ENCODE measurements at places on chromosomes 6 and 20.

- DNase-seq = no peak
Measured at GRCh38 chr6:54041239-54041638, 70.0 kb upstream of the MLIP start.

DNA sequence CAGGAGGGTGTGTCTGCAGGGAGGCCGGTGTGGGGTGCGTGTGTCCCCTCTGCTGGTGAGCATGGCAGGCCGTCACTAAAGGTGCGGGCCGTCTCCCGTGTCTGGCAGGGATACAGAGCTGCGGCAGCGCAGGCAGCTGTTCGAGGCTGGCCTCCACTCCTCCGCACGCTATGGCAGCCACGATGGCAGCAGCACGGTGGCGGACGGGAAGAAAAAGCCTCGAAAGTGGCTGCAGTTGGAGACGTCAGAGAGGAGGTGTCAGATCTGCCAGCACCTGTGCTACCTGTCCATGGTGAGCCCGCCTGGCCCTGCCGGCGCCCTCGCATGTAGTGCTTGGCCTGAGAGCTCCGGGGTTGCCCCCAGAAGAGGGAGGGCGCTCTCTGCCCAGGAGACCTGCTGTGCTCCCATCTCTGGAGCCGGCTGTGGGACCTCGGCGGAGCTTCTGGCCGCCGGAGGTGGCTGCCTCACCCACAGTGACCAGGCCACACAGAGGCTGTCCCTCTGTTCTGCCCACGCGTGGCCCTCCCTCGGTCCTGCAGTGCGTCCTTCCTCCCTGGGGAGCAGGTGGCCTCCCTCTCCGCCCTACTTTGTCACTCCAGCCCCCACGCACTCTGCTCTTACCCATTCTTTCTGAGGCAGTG, 149.6 kb downstream of the DTNBP1 start:
- DNase-seq = no peak

DNA sequence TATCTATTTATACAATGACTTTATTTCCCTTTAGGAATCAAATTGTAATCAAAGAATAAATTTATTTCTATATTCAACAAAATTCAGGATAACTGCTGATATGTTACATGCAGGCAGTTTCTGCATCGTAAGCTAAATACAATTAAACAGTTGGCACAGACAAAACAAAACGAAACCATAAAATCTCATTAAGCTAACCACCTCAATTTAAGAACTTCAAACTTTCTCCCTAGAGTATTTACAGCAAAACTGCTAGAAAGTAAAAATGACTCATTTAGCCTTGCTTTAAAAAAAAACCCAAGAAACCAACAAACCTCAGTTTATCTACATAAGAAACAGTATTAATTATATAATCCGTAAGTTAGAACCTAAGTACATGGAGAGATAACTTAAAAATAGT, 17.1 kb downstream of the SSR1 start:
- DNase-seq = no peak

- no peak for DNase-seq
Measured at GRCh38 chr6:11653028-11653583, 115.6 kb downstream of the TMEM170B start.

DNA sequence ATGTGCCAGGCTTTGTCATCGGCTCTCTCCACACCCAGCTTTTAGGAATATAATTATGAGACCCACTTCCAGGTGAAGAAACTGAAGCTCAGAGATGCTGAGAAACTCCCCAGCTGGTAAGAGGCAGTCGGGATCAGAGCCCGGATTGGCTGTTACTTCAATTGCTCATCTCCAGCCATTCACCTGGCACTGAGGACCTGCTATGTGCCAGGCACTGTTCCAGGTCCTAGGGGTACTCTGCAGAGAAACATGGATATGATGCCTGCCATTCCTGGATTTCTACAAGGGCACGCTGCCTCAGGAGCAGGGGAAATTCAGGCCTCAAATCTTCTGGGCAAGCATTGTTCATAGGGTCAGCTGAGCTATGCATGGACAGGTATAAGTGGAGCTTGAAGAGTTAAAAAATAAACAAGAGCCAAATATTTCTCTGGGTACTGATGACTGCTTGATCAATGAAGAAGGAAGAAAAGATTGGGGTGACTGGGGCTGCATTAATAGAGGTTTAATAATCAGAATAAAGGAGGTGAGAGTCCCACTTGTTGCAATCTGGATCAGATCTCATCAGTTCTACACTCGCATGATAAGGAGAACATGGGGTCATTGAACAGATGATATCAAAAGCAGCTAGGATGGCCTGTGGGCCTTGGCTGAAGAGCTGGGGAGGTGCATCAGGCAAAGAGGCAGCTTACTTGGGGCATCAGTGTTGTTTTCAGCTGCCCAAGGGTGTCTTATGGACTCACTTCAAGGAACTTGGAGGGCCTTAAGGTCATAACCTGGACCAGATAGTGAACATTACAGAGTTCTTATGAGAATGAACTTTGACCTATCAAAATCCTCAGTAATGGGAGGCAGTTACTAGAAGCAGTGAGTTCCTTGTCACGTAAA, 80.9 kb upstream of the TOX2 start:
- DNase-seq = no peak

- no peak for DNase-seq
Measured at GRCh38 chr6:153138930-153139329, 7.8 kb upstream of the RGS17 start.

DNA sequence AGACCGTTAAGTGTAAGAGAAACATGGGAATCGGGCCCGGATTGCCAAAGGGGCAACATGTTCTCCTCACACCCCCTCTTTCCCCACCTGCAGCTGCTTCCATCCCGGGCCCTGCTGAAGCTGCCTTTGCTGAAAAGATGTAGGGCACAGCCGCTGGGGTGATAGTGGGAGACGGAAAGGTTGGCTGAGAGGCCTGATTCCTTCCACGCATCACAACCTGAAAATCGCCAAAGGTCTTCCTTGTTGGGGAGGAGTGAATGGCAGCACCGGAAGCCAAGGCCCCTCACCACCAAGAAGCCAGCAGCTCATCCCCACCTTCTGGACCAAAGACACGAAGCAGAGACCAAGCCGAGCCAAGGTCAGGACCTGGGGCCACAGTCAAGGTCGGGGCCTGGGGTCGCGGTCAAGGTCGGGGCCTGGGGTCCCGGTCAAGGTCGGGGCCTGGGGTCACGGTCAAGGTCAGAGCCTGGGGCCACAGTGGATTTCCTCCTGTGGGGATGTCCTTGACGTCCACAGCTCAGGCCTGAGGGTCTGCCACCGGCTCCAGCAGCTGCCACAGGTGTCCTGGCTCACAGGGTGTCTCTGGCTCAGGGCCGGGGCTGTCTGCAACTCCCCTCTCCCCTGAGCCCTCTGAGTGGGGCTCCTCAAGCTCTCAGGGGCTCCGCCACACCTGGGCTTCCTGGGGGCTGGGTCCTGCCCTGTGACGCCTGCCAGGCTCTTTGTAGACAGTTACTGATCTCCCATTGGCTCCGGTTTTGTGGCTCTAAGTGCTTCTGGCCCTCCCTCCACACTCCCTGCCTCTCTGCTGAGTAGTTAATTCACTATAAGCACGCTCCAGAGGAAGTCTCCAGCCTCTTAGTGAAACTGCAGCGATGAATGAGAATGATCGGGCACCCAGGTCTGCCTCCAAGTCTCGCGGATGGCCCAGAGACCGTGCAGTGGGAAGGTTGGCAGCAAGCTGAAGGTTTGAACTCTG, 5.5 kb upstream of the CHRNA4 start:
- DNase-seq = no peak

DNA sequence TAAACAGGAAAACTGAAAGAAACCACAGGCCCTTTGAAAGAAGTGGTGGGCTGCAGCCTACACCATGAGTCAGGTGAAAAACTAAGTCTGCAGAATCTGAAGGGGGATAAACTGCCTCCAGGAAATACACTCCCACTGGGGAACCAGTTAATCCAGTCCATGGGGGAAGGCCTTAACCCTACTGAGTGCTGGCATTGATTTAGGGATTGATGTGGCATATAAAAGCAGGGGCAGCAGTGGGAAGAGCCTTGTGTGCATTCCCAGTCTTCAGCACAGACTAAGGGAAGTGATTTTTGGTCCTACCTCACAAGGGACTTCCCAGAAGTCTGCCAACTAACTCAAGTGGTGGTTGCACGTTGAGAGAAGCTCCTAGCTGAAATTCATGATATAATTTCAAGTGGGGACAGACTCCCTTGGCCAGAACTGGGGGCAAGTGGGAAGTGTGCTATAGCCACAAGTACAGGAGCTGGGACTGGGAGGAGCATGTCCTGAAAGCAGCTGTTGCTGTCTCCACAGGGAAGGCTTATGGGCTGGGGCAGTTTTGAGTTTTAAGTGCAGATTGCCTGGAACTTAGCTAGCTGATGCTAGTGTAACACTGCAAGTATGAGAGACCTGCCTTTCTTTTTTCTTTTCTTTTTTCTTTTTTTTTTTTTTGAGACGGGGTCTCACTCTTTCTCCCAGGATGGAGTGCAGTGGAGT, 31.2 kb downstream of the CITED2 start:
- no peak for DNase-seq

- DNase-seq = no peak
Measured at GRCh38 chr6:142686507-142686887, 258.5 kb downstream of the HIVEP2 start.

GRCh38 chr6:45026003-45026516, 302.1 kb upstream of the RUNX2 start:
- DNase-seq = no peak

DNA sequence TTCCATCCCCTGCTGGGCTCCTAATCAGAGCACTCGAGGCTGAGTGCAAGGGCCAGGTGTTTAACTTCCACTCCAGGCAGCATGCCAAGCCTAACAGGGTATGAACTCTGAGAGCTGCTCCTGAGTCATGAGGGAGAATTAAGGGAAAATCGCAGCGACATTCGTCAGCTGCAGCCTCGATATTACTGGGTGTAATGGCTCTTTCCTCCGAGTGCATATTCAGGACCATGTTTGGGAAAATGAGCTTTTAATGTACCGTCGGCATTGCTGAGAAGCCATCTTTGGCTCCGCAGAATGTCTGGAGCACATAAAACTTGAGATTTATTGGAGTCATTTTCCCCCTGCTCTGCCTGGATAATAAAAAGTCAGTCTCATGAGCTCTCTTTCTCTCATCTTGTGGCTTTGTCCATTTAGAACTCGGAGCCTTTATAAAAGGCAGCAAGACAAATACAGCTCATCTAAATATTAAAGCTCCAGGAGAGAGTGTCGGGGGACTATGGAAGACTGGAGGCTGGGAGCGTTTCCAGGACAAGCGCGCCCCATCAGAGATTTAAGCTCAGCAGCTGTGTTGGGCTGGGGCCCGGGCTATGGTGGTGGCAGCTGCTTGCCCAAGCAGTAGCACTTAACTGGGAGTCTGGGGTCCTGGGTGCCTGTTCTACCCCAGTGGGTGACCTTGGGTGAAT, 103.7 kb downstream of the TOX2 start:
- DNase-seq = no peak

- DNase-seq = no peak
Measured at GRCh38 chr6:116072368-116072767, 11.7 kb upstream of the FRK start.

DNA sequence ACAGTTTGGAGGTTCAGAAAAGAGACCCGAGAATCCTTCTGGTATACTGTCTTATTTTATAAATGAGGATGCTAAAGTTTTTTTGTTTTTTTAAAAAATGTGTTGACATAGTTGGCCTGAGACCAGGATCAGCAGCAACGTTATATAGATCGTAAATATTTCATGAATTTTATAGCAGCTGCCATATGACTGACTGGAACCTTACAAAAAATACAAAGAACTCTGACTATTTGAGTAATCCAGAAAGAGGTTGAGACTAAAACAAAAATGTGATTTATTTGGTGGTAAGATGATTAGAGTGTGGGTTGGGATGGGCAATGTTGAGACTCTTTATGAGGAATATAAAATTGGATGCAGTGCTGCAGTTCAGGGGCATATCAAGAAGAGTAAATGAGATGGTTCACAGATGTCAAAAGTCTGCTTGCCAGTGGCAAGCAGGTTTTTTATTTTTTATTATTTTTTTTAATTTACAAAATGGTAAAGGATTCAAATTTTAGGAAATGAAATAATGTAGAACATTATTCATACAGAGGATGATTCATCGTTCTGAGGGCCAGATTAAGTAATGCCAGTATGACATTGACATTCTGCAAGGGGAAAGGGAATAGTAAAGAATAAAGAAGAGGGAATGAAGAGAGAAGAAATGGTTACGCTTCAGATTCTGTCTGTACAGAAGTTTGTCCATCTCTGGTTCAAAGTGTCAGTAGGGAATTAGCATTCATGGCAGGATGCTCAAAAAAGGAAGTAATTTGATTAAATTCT, 58.5 kb downstream of the SCAF8 start:
- no peak for DNase-seq

- no peak for DNase-seq
Measured at GRCh38 chr6:157068691-157069324, 254.5 kb downstream of the TMEM242 start.

- DNase-seq = no peak
Measured at GRCh38 chr20:834151-834746, 734 bp downstream of the FAM110A start.

DNA sequence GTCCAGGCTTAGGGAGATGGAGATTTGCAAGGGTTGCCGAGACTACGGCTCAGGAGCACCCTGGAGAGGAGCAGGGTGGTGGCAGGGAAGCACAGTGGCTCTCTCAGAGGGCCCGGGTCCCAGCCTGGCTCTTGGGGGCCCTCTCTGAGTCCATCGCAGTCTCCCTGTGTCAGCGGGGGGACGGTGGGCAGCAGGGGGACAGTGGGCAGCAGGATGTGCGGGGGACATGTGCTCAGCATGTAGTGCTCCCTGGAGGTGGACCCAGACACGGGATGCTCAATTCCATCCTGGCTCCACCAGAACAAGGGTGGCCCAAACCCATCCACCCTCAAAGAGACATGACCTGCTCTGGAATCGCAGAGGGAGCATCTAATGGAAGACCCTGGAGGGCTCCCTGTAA, 43.0 kb upstream of the ZBP1 start:
- DNase-seq = no peak

DNA sequence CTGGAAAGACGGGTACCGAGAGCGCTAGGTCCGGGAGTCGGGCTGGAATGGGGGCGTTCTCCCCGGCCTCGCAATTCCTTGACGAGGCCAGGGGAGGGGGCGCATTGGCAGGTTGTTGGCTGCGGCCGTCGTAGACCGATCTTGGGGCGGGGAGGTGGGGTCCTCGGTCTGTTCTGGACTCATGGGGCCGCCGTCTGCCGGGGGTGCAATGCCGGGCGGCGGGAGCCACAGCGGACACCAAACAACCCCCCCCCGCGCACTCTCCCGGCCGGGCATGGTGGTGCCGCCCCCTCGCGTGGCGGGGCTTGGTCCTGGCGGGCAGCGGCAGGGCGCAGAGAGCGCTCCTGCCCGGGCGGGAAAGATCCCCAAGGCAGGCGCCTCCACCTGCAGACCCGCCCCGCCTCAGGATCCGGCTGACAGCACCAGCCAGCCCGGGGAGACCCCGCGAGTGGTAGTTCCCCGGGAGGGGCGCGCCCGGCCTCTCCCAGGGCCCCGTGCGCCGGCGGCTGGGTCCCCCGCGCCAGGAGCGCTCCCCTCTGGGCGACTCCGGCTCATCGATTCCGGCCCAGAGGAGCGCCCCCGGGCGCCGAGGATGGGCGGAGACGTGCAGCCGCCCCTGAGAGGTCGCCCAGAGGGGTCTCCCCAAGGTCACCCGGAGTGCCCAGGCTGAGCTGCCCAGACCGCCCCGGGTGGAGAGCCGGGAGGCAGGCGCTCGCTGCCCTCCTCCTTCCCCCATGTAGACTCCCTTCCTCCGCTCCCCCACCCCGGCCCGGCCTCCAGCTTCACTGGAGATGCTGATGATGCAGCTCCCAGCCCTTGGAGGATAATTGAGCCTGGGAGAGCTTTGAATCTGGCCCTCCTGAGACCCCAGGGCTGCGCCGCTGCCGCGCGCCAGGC, 709 bp downstream of the PPP1R16B start:
- DNase-seq = peak; percentile 36

- DNase-seq = no peak
Measured at GRCh38 chr6:92826633-92827032, 592.7 kb downstream of the EPHA7 start.

- no peak for DNase-seq
Measured at GRCh38 chr6:155706341-155706740, 250.7 kb upstream of the NOX3 start.

GRCh38 chr6:41630069-41630468, 8.2 kb upstream of the MDFI start:
- DNase-seq = no peak
